ENCODE measurements at places on chromosomes 2 and 18.

DNA sequence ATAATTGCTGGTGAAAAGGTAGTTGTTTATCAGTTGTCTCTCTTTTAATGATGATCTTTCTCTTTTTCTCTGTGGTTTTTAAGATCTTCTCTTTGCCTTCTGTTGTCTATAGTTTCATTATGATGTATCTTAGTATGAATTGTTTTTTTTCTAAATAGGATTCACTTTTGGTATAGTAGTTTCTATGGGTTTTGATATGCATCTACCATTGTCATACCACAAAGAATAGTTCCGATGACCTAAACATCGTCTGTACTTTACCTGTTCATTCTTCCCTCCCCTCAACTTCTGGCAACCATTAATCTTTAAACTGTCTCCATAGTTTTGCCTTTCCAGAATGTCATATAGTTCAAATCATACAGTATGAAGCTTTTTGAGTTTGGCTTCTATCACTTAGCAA, 19.6 kb downstream of the RDH14 start:
- DNase-seq = no peak

GRCh38 chr2:33384599-33384961, 91.9 kb upstream of the RASGRP3 start:
- no peak for DNase-seq

DNA sequence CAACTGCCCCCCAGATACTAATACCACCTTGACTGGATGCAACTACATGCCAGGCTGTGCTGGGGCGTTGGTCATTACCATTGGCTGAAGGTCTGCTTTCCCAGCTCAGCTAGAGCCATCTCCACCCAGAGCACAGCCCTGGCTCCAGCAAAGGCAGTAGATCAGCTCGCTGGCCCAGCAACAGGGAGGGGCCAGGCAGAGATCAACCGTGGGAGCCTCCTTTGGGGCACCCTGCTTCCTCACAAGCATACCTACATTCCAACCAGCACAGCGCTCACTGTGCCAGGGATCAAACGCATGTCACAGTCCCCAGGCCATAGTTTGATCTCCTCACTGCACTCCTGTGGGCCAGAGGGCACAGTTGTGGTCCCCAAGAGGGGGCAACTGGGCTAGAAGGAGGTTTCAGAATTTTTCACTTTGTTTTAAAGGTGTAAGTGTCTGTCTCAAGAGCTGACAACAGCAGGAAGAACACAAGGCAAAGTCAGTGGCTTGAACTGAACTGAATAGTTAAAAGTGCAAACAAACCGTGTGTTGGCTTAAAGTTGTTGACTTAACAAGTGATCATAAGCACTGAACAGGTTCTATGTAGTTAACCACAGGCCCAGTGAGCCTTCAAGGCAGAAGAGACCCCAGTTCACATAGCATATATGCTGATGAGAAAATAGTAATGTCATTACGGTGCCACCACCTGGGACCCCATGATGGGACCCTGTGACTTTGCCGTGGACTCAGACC, 70.1 kb upstream of the BZW1 start:
- DNase-seq = no peak

GRCh38 chr2:28587526-28588291, 91.8 kb downstream of the PLB1 start:
- no peak for DNase-seq

- no peak for DNase-seq
Observed at GRCh38 chr2:177740700-177741099, 331.9 kb downstream of the PDE11A start.

All from neural crest cell (in vitro differentiated cells).